ENCODE measurements at places on chromosomes 12 and 14.

DNA sequence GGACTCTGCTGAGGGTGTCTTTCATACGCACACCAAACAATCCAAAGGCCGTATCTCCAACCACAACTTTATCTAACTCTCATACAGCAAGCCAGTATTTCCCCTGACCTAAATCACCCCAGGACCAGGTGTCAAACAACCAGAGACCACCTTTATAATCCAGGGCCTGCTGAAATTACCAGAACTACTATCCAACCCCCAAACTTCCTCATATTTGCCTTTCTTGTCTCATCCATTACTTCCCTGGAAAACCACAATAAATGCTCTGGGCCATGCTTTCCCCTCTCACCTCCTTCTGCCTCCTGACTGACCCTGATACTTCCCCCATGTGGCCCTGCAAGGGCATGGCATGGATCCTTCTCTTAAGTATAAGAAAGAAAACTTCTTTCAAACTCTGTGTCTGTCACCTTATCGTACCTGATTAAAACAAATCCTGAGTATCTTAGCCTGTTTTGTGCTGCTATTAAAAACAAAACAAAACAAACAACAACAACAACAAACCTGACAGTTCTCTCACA is 44.7 kb upstream of the CRACR2A start:
- no peak for DNase-seq

DNA sequence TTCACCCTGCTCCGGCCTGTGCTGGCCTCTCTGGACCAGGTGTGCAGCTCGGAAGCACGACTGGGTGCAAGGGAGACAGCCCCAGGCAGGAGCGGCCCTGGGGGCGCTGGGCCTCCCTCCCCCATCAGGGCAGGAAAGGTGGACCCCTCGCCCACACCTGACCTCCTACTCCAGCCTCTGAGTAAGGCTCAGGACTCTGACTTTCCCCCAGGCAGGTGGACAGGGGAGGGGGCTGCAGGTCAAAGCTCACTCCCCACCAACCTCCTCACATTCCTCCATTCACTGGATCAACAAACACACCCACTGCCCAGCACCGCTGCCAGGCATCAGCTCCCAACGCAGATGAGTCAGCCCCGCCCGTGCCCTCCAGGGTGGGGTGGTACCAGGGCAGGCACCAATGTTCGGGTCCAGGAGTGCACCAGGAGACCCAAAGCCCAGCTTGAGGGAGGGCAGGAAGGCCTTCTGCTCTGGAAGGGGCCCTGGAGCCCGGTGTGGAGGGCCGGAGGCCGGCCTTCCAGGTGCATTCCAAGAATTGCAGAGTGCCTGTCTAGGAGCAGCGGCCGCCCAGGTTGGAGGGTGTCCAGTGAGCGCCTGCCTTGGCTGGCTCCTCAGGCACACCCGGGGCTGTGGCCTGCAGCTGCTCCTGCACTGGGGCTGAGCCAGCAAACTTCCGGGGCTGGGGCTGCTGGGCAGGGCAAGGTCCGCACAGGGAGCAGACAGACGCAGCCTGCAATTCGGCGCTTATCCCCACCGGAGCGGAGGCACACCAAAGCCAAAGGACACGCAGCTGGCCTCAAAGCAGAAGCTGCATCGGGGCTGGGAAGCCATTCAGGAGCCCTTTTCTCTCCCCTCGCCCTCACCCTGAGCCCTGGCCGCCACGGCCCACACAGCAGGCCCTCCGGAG is 1.6 kb upstream of the INF2 start:
- no peak for DNase-seq

GRCh38 chr12:19915392-19916195 is 452.7 kb upstream of the PDE3A start:
- no peak for DNase-seq

DNA sequence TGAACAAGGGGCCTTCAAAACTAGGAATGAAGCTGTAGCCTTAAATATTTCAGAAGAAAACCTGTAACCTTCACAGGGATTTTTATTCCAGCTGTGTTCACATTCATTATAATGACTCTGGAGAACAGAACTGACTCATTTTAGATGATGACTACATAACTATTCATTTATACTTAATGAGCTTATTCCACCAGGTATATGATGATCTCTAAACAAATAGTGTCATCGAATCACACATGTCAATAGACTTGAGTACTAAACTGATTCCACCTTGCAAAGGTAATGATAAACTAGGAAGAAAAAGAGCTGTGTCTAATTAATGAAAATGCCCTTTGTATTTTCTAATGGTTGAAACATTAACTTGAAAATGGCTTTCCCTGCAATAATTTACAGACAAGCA is 433.2 kb downstream of the PDZRN4 start:
- no peak for DNase-seq

GRCh38 chr12:120744922-120745493 is 19.4 kb downstream of the ACADS start:
- DNase-seq, result no peak

DNA sequence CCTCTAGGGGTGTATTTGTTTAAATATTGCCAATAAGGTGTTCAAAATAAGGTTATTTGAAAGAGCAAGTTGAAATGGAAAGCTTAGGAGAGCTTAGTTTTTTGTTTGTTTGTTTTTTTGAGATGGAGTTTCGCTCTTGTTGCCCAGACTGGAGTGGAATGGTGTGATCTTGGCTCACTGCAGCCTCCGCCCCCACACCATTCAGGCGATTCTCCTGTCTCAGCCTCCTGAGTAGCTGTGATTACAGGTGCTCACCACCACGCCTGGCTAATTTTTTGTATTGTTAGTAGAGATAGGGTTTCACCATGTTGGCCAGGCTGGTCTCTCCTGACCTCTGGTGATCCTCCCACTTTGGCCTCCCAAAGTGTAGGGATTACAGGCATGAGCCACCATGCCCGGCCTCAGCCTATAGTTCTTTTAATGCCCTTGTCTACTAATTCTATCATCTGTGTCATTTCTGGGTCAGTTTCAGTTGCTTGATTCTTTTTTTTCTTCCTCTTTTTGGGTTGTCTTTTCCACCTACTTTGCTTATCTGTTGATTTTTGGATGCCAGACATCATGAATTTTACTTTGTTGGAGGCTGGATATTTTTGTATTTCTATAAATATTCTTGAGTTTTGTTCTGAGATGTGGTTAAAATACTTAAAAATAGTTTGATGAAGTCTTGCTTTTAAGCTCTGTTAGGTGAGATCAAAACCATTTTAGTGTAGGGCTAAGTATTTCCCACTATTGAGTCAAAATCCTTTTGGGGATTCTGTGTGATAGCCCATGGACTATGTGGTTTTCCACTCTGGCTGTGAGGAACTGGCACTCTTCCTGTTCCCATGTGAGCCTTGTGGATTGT is 18.7 kb downstream of the RCOR1 start:
- DNase-seq, result no peak

- DNase-seq, result no peak
Observed at GRCh38 chr12:46230983-46231382, 37.9 kb downstream of the SLC38A1 start.

DNA sequence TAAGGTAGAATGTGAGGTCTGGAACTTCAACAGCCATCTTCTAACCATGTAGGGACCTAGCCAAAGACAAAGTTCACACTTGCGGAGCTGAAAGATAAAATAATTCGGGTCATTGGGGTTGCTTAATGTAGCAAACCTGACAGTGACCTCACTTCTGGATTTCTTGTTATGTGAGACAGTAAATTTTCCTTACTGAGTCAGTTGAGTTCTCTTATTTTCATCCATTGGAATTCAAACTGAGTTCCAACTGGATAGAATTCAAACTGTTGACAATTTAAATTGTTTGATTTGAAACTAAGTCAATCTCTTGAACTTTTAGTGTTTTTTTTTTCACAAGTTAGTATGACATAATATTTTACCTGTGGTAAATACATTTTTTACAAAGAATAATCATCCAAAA is 406.5 kb downstream of the ADAMTS20 start:
- no peak for DNase-seq

GRCh38 chr12:111759991-111760390 is 6.7 kb upstream of the ALDH2 start:
- DNase-seq, result no peak

- no peak for DNase-seq
Observed at GRCh38 chr12:19799895-19800602, 360.8 kb downstream of the AEBP2 start.

GRCh38 chr12:15411842-15412241 is 89.5 kb downstream of the PTPRO start:
- no peak for DNase-seq

DNA sequence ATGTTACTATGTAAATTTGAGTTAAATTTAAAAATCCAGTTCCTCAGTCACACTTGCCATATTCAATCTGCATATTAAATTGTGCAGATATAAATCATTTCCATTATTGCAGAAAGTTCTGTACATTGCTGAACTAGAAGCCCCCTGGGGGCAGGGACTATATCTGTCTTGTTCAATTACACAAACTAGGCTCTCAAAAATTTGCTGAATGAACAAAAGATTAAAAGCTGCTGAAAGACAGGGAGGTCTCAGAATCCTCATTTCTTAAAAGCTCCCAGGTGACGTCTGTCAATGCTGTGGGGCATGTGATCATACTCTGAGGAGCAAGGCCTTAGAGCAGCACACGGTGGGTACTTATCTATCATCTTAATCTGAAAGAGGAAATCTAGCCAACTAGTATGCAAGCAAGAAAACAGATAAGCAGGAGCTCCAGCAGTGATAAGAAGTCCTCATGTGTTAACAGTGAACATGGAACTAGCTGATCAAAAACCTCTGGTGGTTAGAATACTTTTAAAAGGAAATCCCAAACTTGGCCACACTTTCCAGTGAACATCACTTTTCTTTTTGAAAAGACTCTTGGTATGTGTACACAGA is 60.5 kb downstream of the APPL2 start:
- DNase-seq, result no peak

DNA sequence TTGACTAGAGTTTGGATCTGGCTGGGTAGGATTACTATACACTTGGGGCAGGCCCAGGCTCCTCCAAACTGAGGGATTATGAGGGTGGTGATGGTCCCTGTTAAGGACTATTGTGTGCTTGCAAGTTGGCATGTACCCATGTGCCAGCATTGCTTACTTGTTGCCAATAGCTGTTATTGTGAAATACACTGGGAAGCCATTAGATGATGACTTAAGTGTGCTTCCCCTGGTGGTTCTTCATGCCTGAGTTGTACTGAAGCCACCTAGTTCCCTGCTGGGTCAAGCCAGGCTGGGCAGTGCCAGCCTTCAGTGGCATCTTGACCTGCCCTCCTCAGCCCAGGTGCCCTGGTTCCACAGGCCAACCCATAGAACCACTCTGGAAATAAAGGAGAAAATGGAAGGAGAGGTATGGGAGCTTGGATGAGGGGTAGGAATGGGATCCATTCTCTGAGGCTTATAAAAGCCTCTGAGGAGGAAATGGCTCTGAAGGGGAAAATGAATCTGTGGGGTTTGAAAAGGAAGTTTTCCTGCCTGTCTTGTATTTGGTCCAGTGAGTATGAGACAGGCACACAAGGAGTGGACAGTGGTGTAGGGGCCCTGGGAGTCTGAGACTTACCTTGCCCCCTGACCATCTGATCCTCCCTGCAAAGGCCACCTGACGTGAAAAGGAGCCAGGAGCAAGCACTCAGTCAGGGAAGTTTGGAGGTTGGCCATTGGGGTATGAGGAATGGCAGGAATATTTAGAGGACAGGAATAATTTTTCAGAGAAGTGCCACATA is 724 bp downstream of the LTB4R start:
- peak; percentile 36 for DNase-seq

- no peak for DNase-seq
Observed at GRCh38 chr14:53990978-53991377, 34.4 kb upstream of the BMP4 start.

- no peak for DNase-seq
Observed at GRCh38 chr12:90829044-90829443, 125.9 kb downstream of the CCER1 start.

DNA sequence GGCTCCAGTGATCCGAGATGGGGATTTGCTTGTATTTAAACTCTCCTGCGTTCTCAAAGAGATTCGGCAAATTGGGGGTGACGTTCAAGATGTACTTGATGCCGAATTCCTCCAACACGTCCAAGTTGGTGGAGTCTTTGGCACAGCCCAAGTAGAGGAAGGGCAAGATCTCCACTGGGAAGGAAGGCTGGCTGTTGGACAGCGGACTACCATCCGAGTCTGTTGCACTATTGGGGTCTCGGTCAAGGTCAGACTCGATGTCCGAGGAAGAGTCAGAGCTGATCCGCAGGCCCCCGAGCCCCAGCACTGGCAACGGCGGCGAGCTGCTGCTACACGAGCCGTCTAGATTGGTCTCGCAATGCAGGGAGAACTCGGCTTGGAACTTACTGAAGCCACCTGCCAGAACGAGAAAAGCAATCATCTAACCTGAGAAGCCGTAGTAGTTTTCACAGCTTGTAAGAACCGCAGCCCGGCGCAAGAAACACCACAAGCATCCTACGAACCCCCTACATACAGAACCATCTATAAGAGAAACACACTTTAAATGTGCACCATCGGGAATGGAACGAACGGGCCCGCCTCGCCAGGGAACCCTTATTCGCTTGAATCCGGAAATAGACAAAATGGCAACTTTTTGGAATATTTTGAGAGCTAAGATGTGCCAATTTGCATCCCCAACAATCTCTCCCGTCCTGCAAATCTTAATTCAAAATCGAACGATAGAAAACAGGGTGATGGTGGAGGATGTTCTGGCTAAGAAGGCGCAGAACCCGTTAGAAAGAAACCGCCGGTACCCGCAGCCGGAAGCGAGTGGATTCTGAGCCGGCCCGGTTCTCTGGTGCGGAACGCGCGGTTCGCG is 1.4 kb downstream of the DUSP6 start:
- no peak for DNase-seq

GRCh38 chr12:48712209-48712608 is 4.3 kb downstream of the CCNT1 start:
- DNase-seq, result no peak

GRCh38 chr14:29836395-29836794 is 91.3 kb downstream of the PRKD1 start:
- no peak for DNase-seq

GRCh38 chr12:58176296-58176869 is 235.0 kb downstream of the ATP23 start:
- no peak for DNase-seq

DNA sequence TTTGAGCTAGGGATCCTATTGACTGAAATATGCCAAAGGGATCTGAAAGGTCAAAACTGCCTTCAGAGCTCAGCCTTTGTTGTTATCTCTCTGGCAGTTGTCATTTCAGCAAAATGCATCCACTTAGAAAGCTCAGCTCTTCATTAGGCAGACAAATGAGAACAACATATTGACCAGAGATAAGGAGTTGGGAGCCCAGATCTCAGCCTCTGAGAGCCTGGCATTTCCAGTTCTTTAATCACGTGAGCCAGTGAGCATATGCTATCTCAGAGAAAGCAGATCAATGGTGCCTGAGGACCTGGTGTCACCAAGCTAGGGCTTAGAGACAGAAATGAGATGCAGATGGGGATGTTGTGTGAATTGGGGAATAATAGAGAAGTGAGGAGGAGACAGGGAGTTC is 101.1 kb downstream of the DAD1 start:
- no peak for DNase-seq

GRCh38 chr14:24368562-24369252 is 723 bp downstream of the NFATC4 start:
- no peak for DNase-seq

GRCh38 chr12:93302331-93303229 is 75.1 kb upstream of the NUDT4 start:
- no peak for DNase-seq

GRCh38 chr14:66717561-66718140 is 209.7 kb downstream of the GPHN start:
- no peak for DNase-seq

All from bone marrow (tissue), 2 donors.